ENCODE measurements at places on chromosomes 7 and 10.

GRCh38 chr10:89278034-89278535 is 23.8 kb upstream of the IFIT2 start:
- DNase-seq = peak; percentile 98

GRCh38 chr7:155291045-155291530 is 6.6 kb upstream of the INSIG1 start:
- DNase-seq = peak; percentile 37

DNA sequence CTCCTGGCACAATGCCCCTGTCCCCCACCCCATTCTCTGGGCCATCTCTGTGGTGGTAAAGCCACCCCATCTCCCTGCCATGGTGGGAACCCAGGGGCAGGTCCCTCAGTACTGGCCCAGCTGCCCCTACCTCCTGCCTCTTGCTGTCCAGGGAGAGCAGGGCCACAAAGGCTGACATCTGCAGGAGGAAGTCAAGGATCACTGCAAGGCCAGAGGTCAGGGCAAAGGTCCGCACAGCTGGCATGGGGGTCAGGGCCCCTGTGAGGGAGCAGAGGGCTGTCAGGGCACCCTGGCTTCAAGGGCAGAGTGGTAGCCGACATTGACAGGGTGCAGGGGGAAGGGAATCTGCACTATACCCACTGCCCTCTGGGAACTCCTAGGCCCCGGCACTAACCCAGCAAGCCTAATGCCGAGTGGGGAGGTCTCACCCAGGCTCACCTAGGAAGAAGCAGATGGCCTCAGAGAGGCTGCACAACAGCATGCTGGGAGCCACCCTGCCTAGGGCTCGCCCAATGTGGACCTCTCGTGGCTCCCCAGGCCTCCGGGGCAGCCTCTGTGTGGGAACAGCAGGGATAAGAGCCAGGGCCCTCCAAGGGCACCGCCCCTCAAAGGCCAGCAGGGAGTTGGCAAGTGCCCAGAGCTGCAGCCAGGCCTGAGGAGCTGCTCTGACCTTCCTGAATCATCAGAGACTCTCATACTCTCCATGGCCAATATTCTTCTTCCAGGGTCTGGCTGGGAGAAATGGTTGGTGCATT is 7.7 kb downstream of the NPC1L1 start:
- DNase-seq = no peak

DNA sequence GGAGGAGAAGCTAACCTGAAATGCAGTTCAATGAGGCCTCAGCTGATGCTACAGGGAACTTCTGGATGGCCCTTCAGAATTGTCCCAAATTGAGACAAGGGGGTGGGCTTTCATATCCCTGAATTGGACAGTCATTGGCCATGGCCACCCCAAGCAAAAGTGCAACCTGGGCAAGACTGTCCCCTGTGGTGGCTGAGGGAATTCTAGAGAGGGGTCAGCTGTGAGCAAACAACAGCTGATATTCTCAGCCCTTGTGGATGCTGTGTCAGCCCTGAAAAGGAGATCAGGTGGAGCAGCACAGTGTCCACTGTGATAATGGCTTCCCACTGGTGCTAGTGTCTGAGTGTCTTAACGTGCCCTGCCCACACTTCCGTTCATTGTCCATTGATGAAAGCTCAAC is 76.6 kb downstream of the SLC16A9 start:
- DNase-seq = no peak

DNA sequence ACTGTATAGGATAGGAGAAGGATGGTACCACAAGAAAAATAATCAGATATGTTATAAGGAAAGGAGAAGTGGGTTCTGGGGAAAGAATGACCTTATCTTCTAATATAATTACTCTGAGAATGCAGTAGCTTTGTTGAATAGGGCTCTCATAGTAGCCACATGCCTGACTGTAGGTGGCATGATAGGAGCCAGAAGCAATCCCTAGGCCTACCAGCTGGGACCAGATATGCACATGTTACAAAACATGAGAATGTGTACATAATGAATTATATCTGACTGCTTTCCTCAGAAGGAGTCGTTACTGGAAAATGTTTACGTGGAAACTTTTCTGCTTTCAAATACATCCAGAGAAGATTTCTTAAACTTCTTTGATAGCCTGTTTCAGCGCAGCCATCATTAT is 53.2 kb upstream of the FAM3C start:
- no peak for DNase-seq

- no peak for DNase-seq
Observed at GRCh38 chr7:147432079-147432478, 1158.5 kb upstream of the C7orf33 start.

GRCh38 chr10:115856580-115856979 is 416.4 kb downstream of the GFRA1 start:
- DNase-seq = no peak

- no peak for DNase-seq
Observed at GRCh38 chr10:48501226-48501625, 103.6 kb downstream of the ARHGAP22 start.

GRCh38 chr10:48762064-48763042 is 77.7 kb downstream of the WDFY4 start:
- DNase-seq = no peak

GRCh38 chr10:63744060-63744941 is 223.1 kb downstream of the REEP3 start:
- DNase-seq = no peak

- DNase-seq = no peak
Observed at GRCh38 chr7:157088136-157088535, 50.6 kb upstream of the UBE3C start.

- DNase-seq = no peak
Observed at GRCh38 chr7:27918503-27918902, 178.5 kb downstream of the TAX1BP1 start.

DNA sequence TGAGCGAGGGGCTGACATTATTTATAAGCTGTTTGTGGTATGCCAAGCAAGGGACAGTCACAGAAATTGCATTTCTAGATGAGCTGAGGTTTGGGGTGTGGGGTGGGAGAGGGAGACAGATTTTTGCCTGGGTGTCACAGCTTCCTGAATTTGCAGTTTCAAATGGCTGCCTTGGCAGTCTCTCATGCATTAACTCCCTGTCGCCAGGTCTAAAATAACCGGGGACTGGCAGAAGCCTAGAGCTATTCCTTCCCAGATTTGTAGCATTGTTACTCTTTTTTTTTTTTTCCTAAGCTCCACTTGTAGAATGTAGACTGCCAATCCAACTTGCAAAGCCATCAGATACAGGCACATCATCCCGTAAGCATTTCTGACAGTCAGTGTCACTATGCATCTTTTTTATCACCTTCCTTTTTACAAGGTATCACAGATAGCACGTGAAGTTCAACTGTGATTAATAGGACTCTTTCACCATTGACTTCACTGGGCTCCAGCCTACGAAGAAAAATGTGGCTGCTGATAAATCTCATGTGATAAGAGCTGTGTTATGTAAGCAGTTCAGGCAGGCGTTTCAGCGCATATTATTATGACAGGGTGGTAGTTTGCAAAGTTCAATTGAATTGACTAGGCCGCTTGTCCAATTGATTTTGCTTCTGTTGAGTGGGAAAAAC is 130.7 kb upstream of the CELF2 start:
- no peak for DNase-seq

DNA sequence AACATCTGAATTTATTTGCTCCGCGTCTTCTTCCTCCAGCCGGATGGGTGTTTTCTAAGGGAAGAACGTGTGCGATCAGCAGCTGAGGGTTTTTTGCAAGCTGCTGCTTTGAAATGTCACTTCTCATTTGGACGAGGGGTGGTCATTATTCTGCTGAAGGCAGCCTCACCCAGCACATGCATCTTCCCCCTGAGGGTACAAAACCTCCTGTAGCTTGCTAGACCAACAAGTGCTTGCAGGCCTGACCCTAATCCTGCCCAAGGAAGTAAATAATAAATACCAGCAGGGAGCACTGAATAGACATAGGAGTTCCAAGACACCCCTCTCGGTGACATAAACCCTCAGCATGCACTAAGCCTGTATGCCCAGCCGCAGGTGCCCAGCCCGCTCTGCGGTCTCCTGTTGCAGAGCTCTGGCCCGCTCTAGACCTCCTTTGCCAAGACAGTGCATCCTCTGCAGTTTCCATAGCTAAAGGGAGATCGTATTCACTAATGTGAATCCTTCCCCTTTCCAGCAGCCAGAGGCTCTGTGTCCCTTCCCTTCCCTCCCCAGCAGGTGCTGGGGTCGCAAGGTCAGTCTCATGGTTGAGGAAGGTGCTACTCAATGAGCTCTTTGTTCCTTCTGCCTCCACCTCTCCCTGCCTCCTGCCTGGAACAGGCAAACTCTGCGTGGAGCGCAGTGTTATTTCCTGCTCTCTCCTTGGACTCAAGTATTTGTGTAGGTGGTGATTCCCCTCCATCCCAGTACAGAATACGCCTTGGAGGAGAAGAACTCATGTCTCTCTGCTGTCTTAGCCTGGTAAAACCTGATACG is 36.6 kb downstream of the SBDS start:
- DNase-seq = no peak

- DNase-seq = no peak
Observed at GRCh38 chr10:93806903-93807302, 49.2 kb downstream of the LGI1 start.

- peak; percentile 7 for DNase-seq
Observed at GRCh38 chr7:144519925-144520324, 116.4 kb upstream of the NOBOX start.

DNA sequence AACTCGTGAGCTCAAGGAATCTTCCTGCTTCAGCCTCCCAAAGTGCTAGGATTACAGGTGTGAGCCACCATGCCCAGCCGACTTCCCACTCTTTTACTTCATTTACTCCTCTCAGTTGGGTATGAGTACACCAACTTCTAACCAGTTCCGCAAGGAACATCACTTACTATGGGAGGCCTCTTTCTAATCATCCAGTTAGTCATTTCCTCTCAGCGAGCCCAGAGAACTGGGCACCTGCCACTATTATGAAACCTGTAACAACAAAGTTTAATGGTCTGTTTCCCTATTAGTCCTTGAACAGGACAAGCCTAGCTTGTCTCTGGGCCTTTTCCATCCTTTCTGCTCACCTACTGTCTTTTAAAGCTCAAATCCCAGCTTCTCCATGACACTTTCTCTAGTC is 88.8 kb downstream of the DNMBP start:
- DNase-seq = peak; percentile 94

- DNase-seq = no peak
Observed at GRCh38 chr10:132670546-132671227, 115.3 kb downstream of the NKX6-2 start.

- DNase-seq = peak; percentile 9
Observed at GRCh38 chr7:42269161-42269560, 32.2 kb upstream of the GLI3 start.

- DNase-seq = no peak
Observed at GRCh38 chr7:135938086-135938485, 39.1 kb downstream of the MTPN start.

DNA sequence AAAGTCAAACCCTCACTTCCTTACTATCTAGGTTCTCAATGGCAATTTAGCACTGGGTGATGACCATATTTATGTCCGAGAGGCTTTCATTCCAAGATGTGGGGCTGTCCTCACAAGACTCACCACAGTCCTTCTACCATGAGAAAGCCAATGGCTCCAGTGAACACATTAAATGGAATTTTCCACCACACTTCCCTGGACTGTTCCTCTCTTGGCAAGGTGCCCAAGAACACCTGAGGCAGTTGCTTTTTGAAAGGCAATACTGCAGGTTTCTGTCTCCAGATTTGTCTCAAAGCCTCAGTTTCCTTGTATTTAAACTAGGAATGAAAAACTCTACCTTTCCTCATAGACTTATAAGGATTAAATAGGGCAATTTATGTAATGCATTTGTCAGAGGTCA is 24.2 kb downstream of the AFAP1L2 start:
- no peak for DNase-seq

GRCh38 chr10:42691361-42692120 is 53.2 kb upstream of the ZNF33B start:
- DNase-seq = no peak

DNA sequence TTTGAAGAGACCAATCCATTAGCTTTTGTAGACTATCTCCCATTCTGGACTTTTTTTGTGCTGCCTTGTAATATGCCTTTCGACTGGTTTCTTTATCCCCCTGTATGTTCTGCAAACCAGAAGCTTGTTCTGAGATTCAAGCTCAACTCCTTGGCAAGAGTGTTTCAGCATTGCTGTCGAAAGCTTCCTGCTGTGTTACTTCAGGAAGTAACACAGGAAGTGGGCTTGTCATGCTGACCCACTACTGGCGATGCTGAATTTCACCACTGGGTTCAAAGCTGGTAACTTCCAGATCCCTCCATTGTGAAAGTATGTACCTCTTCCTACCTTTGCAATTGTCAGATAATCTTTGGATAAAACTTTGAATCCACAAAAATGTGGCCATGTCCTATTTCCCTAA is 57.9 kb upstream of the INSYN2A start:
- DNase-seq = peak; percentile 33

DNA sequence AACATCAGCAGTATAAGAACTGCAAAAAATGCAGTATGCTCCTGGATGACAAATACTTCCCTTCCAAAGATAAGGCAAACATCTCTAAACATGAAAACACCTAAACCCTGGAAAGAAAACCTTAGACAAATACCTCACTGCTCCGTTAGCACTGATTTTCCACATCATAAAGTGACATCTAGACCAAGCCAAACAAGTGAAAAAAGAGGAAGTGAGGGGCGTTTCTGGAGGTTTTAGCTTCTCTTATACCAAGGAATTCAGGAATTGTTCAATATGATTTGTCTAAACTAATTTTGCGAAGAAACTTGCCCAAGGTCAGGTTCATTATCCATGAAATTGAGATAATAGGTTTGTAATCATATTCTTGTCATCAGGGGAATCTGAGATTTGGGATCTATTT is 279.7 kb downstream of the ADRA2A start:
- no peak for DNase-seq

GRCh38 chr7:154817224-154817896 is 185.6 kb downstream of the PAXIP1 start:
- DNase-seq = no peak

DNA sequence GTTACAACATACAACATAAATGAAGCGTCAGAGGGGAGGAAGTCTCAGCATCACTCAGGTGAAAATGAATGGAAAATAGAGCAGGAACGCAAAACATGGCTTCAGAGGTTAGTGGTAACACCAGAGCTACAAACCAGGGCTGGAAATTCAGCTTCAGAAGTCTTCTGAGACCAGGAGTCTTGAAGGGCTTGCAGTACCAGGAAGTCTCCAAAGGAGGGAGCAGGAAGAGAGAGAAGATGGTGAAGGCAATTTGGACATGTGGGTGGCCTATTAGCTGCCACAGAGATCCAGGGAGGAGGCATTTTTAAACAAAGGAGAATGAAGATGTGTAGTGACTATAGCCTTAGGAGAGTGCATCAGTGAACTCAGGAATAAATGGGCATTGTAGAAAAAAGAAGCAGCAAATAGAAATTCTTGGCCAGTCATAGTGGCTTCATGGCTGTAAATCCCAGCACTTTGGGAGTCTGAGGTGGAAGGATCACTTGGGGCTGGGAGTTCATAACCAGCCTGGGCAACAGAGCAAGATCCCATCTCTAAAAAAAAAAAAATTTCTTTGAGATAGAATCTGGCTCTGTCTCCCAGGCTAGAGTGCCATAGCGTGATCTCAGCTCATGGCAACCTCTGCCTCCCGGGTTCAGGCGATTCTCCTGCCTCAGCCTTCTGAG is 9.3 kb upstream of the TET1 start:
- DNase-seq = peak; percentile 62

- no peak for DNase-seq
Observed at GRCh38 chr10:121556918-121557573, 41.2 kb downstream of the FGFR2 start.

- DNase-seq = no peak
Observed at GRCh38 chr10:31151301-31151700, 119.6 kb upstream of the ZNF438 start.

Measured in endothelial cell of umbilical vein (primary cell).